ENCODE measurements at places on chromosomes 1 and 21.
A peak's percentile ranks its signal among the peaks of the same experiment; 100 is the strongest.

GRCh38 chr1:218462116-218462515, 117.0 kb downstream of the TGFB2 start:
- DNase-seq: no peak

DNA sequence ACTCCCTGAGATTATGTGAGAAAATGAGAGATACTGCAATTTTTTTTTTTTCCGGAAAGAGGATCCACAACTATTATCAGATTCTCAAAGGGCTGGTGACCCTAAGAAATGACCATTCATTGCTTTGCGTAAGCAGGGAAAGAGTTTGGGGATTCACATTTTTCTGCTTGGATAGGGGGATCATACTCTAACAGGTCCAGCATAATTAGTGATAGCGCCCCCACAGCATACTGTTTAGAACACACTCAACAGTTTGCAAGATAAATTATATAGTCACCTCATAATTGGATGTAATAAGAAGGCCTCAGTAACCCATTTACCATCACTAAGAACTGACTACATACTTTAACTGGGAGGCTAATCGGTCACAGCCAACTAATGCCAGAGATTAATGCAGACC, 1.9 kb downstream of the CCT3 start:
- no peak for DNase-seq

- DNase-seq: no peak
These were observed 251.0 kb downstream of the RHOU start for GRCh38 chr1:228986093-228986904.

GRCh38 chr1:220879509-220880361, 492 bp downstream of the HLX start:
- no peak for DNase-seq

- no peak for DNase-seq
These were observed 65.5 kb downstream of the PRRX1 start for GRCh38 chr1:170729225-170730002.

GRCh38 chr1:41100170-41100569, 78.6 kb upstream of the SLFNL1 start:
- no peak for DNase-seq

- no peak for DNase-seq
These were observed 1.4 kb upstream of the TLCD4 start for GRCh38 chr1:95115708-95116137.

DNA sequence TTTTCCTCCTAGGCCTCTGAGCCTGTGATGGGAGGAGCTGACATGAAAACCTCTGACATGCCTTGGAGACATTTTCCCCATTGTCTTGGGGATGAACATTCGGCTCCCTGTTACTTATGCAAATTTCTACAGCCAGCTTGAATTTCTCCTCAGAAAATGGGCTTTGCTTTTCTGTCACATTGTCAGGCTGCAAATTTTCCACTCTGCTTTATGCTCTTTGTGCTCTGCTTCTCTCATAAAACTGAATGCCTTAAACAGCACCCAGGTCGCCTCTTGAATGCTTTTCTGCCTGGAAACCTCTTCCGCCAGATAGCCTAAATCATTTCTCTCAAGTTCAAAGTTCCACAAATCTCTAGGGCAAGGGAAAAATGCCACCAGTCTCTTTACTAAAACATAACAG, 46.7 kb upstream of the TENT5C start:
- no peak for DNase-seq

DNA sequence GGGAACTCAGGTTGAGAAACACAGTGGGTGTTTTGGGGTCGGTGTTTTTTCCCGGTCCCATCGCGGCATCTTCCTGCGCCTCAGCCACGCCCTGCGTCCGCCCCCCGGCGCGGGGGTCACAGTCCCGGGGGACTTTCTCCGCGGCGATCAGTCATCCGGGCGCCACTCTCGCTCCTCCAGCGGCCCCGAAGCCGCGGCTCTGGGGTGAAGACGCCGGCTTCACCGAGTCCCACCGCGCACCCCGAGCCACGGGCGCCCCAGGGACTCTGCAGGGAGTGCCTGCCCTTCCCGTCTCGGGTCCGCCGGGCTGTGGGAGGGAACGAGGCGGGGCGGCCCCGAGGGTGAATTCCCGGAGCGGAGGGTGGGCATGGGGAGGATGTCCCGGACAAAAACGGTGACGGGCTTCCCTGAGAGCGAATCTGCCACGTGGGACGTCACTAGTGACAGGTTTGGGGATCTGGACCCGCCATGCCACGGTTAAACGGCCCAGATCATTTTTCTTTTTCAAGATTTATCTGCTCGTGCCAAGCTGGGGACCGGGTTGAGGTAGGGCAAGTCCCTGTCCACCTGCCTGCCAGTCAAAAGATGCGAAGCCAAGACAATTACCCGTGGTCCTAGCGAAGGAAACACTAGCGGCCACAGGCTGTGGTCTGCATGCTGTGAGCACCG, 717 bp upstream of the BATF3 start:
- DNase-seq: no peak

- no peak for DNase-seq
These were observed 59.4 kb downstream of the ST6GALNAC3 start for GRCh38 chr1:76133977-76134376.

- DNase-seq: peak; percentile 99
These were observed 40.9 kb upstream of the PPIAL4F start for GRCh38 chr1:144551543-144552424.

- DNase-seq: no peak
These were observed 113.6 kb downstream of the DMRTB1 start for GRCh38 chr1:53572815-53573173.

DNA sequence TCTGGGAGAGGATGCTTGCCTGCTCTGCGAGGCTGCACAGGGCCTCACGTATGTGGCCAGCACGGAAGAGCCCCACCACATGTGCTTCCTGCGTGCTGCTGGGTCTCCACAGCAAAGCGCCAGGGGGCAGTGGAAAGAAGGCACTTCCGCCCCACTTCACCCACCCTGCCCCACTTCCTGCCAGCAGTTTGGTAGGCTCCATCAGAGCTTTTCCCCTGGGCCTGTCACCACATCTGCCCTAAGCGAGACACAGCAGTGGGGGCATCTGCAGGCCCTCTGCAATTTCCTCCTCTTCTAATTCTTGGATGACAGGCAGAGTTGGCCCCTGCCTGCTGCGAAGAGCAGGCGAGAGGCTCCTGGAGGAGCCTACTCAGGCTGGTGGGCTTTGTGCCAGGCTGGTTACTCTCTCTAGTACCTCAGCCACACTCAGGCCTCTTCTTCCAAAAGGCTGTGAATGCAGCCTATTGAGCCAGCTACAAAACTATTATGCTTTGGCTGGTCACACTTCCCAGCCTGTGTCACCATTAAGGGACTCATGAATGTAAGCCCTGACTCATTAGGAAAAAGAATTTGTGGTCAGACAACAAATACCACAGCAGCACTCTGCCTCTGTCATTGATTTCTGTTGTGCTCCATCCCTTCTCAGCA, 25.0 kb downstream of the CD244 start:
- DNase-seq: no peak

DNA sequence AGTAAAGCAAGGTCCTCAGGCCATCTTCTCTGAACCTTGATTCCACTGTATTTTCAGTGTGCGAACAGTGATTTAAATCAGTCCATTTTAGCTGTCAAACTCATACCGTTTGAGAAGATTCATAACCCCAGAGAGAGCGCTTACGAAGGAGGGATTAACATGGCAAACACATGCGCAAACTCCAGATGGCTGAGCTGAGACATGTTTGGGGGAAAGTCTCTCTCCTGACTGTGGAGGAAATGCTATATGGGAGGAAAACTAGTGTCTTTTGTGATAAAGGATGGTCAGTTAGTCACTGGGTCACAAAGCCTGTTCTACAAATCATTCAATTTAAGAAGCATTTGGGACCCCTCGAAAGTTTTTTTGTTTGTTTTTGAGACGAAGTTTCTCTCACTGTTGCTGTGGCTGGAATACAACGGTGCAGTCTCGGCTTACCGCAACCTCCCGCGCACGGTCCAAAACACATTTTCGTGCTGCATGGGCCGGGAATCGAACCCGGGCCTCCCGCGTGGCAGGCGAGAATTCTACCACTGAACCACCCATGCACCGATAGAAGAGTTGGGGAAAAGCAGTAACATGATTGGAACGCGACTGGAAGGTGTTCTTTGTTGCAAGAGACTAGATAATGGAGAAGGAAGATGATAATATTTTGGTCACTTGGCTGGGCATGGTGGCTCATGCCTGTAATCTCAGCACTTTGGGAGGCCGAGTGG, 58.4 kb upstream of the CXADR start:
- no peak for DNase-seq

GRCh38 chr1:160431006-160431405, 30.6 kb downstream of the VANGL2 start:
- no peak for DNase-seq

All from SHP77 (cell line).